ENCODE measurements at places on chromosomes 11 and 22.
A peak's percentile ranks its signal among the peaks of the same experiment; 100 is the strongest.

DNA sequence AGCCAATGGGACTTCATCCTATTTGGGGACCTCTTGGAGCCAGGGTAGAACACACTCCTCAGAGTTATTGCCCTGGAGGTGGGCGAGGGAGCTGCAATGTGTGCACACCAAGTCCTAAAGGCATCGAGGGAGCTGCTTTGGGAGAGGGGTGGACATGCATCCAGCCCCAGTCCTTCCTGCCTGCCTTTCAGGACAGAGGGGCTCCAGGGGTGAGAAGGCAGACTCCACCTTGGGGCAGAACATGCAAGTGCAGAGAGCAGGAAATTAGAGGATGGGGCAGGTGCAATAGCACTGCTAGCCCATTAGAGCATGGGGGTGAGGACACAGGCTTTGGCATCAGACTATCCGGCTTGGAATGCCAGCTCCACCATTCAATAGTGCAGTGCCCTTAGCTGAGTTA lies 288.5 kb downstream of the OPCML start:
- no peak for DNase-seq

DNA sequence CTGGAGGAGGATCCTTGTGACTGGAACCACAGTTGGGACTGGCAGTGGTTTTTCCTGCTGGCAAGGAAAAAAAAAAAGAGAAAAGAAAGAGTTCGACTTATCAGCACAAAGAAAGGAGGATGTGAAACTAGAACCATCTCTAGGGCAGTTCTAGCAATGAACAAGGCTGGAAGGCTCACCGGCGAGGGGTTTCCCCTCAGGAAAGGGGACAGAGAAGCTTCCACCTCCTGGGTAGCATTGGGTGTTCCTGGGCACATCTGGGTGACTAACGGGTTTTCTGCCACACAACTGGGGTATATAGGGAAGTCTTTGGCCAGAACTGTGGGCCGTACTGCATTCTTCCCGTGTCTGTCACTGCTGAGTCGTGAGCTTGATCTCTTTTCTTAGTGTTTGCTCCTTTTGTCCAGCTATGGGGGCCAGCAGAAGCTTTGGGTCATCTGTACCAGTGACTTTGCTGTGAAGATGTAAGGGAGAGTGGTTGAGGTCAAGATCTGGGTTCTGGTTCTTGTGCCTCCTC lies 109.4 kb upstream of the OR4B1 start:
- DNase-seq = no peak

GRCh38 chr22:46829941-46830715 lies 67.7 kb downstream of the TBC1D22A start:
- DNase-seq = no peak

GRCh38 chr11:96154802-96155520 lies 188.0 kb downstream of the MAML2 start:
- DNase-seq = no peak

DNA sequence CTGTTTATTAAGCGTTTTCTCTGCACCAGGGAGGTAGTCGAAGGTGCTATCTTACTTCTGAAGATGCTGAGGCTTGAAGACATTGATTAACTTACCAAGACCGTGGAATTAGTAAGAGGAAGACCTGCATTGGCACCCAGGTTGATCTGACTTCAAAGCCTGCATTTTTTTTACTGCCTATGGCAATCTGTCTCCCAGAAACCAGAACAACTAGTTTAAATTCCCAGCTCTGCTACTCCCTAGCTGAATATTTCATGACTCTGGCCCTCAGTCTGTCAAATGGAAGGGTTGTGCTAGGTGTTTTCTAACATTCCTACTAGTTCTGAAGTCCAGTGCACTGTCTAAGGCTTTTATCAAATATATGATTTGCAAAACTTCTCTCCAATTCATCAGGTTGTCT lies 52.0 kb upstream of the GRAMD1B start:
- no peak for DNase-seq

- DNase-seq = no peak
Measured at GRCh38 chr22:28435982-28436381, 243.7 kb downstream of the TTC28 start.

DNA sequence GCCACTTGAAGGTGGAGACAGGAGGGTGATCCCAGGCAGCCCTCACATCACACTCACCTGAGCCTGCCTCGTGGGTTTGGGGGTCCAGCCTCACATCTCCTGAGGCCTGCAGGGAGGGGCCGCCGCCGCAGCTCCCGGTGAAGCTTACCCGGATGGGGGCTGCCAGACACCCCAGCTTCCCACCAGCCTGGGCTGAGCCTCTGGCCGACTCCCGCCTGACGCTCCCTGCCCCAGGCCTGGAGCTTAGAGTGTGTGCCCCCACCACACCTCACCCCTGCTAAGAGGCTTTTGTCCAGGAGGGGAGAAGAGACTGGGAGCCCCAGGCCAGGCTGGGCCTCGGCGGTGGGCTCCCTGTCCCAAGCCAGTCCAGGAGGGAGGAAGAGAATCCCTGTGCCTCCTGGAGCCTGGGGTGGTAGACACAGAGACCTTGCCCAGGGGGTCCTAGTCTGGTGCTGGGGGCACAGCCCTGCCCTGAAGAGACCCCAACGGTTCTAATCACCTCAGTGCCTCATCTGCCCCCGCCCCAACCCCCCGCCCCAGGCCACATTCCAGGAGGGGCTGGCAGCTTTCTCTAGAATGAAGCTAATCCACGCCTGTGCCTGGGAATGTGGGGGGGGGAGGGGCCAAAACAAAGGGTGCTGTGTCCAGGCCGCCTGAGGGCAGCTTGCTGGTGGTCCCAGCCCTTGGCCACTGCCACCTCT lies at the start of gene SLC16A8:
SLC16A8 (minus strand) TSS at position 254 of the 701 bp plus-strand sequence. CDS start 1,311 bp downstream, outside the sequence.
- DNase-seq = no peak

DNA sequence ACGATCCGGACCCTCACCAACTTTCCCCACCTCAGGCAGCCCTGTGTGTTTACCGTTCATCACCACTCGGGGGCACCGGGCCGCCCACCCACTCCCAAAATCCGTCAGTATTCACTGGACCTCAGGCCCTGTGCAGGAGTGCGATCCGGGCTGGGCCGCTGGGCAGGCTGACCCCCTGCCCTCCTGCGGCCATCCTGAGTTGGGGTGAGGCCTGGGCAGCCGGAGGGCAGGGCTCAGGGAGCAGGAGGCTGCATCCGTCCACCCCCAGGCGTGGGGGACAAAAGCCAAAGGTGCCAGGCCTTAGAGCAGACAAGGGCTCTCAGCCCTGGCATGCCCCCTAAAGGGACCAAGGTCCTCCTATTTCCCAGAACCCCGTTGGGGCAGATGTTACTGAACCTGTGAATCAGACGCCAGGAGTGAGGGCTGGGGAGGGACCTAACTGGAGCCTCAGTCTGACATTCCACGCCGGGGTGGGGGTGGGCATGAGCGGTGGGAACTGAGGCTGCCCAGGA lies 16.8 kb upstream of the TMEM191C start:
- DNase-seq = no peak

DNA sequence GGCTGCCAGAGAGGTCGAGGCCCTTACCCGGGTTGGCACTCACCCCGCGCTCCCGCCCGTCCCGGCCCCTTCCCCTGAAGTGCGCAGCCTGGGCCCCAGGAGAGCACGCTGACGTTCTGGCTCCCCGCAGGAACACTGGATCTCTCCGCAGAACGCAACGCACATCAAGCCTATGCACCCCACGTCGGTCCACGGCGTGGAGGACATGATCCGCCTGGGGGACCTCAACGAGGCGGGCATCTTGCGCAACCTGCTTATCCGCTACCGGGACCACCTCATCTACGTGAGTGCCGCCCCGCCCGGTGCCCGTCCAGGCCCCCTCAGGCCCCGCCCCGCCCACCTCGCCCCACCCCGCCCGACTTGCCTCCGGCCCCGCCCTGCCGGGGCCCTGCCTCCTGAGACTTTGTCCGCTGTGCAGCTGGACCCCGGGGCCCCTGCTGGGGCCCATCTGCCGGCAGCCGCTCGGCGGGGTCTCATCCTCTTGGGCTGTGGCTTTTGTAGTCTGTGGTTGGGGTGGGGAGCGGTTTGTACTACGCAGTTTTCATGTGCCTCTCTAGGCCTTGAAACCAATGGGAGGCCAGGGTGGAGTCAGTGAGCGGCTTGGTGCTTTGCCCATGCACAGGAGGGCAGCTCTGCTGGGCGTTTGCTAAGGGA lies 19.7 kb downstream of the MYO7A start:
- peak; percentile 92 for DNase-seq

GRCh38 chr22:27207907-27208306 lies 550.5 kb downstream of the MIAT start:
- DNase-seq = no peak

- DNase-seq = no peak
Measured at GRCh38 chr11:69864686-69865661, 45.8 kb upstream of the FGF3 start.

GRCh38 chr11:120610111-120610510 lies 98.6 kb downstream of the GRIK4 start:
- no peak for DNase-seq

GRCh38 chr11:65476632-65477148 lies 22.2 kb upstream of the MALAT1 start:
- no peak for DNase-seq

GRCh38 chr11:73521621-73522020 lies 76.3 kb downstream of the FAM168A start:
- no peak for DNase-seq
